ENCODE measurements at places on chromosomes 2 and 18.

DNA sequence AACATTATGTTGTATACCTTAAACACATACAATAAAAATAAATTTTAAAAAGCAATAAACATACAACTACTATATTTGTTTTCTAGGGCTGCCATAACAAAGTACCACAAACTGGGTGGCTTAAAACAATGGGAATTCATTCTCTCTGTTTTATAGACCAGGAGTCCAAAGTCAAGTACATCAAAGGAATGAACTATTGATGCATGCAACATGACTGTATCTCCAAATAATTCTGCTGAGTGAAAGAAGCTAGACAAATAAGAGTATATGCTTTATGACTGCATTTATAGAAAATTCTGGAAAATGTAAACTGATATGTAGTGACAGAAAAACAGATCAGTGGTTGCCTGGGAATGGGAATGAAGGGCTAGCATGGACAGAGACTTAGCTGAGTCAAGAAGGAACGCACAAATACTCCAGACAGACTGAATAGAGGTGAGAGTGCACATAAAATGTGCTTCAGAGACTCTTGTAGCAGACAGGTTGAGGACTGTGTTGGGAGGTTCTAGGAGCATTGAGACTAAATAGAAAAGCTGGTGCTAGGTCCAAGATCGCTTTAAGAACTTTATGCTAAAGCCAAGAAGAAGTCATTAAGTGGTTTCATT, 11.0 kb upstream of the PLA2R1 start:
- no peak for DNase-seq

GRCh38 chr2:237122214-237122666, 36.6 kb downstream of the COPS8 start:
- no peak for DNase-seq

- DNase-seq, result no peak
These were observed 2.3 kb downstream of the ECEL1 start for GRCh38 chr2:232485348-232485756.

DNA sequence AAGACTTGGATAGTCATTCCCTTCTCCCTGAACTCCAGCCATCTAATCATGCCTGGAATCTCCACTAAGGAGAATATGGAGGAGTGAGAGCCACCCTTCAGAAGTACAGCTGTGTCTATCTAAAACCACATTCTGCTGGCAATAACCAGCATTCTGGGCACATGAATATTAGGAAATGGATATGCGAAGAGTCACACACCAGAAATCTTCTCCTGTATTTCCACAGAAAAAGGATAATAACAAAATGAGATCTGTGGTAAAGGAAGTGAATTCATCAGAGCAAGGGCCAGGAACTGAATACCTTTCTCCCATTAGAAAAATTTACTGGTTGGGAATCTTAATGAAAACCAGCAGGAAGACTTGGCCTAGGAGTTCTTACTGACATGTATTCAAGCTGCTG, 218.8 kb downstream of the SCG2 start:
- DNase-seq, result no peak

DNA sequence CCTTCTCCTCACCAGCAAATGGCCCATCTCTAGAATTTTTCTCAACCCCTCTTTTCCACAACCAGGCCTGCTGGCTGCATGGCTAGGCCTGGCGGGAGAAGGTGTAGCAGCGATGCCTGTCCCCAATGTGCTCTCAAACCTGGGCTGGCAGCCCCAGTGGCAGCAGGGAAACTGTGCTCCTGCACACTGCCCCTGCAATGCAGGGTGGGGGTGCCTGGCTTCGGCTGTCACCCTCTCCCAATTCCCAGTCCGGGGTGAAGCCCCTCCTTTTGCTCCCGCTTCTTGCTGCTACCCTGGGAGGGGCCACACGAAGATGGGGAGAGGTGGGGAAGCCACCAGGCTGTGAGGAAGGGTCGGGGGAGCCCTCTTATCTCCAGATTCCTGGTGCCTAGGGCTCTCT, 36.1 kb upstream of the OTOF start:
- no peak for DNase-seq

GRCh38 chr2:8598295-8599165, 83.3 kb upstream of the ID2 start:
- DNase-seq, result peak; percentile 10

- DNase-seq, result no peak
These were observed 13.9 kb upstream of the PXDN start for GRCh38 chr2:1758171-1758570.

- DNase-seq, result no peak
These were observed 77.0 kb downstream of the UPP2 start for GRCh38 chr2:158178646-158179045.

GRCh38 chr2:37830636-37831035, 94.5 kb upstream of the RMDN2 start:
- DNase-seq, result no peak

- DNase-seq, result no peak
These were observed 144.3 kb upstream of the DAPL1 start for GRCh38 chr2:158650646-158651357.

DNA sequence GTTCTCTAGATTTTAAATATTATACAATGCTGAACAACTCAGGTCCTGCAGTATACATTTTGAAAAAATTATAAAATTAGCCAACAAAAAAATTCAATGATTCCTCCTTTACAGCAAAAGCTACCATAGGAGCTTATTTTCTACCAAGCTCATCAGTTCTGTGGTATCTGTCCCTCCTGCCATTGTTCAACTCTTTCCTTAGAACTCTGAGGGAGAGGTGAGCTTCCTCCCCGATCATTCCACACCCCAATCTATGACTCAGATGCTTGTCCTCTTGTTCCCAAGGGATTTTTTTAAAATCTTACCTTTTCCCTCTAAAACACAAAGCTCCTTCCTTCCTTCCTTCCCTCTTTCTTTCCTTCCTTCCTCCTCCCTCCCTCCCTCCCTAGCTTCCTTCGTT, 13.5 kb downstream of the DPP4 start:
- DNase-seq, result no peak

DNA sequence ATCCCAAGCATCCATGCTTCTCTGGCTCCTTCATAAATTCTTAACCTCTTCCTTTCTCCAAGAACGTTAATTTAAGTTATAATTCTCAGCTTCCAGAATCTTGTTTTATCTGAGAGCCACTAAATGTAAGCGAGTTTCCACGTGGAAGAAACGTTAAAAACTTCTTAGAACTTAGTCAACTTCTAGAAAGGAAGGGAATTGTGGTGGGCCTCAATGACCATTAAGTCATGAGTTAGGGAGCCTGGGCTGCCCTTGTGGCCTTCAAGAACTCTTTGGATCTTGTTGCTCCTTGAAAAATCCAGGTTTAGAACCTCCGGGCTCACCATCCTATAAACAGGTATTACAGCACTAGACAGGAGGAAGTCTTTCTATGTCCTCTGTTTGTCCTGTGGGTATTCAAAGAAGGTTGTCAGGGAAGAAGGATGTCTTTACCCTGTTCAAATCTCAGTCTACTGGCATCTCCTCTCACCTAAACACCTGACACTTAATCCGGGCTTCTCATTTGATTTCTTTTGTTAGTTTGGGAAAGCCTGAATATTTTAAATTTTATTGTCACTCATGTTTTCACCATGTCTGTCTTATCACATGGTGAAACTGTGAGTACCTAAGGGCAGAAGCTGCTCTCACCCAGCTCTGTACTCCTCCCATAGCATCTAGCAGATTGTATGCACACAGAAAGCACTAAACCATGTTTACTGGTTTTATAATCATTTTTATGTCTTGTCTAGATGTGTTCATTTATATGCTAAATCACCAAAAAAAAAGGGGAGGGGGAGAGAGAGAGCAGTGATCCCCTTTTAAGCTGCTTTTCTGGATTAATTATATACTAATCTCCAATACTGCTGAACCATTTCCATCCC, 6.3 kb downstream of the RND3 start:
- no peak for DNase-seq

- DNase-seq, result peak; percentile 2
These were observed 5.1 kb downstream of the HNMT start for GRCh38 chr2:137969418-137969765.

- DNase-seq, result no peak
These were observed 93.1 kb upstream of the FSIP2 start for GRCh38 chr2:185645529-185645928.

- DNase-seq, result no peak
These were observed 46.6 kb downstream of the THUMPD2 start for GRCh38 chr2:39732482-39732881.

DNA sequence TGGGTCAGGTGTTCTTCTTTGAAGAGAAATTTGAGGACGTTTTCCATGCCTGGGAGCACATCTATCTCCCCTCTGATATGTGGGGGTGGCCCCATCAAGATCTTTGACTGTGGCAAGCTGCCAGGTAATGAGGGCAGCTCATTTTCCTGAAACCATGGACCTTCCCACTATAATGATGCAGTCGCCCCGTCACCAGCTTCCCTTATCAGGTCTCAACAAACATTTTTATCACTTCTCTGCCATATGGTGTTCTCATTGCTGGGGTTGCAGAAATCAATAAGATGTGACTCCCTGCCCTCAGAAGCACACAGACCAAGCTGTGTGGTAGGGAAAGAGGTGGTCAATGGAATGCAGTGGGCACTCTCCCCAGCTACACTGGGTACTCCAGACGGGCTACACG, 48.4 kb upstream of the B3GNT7 start:
- DNase-seq, result no peak

DNA sequence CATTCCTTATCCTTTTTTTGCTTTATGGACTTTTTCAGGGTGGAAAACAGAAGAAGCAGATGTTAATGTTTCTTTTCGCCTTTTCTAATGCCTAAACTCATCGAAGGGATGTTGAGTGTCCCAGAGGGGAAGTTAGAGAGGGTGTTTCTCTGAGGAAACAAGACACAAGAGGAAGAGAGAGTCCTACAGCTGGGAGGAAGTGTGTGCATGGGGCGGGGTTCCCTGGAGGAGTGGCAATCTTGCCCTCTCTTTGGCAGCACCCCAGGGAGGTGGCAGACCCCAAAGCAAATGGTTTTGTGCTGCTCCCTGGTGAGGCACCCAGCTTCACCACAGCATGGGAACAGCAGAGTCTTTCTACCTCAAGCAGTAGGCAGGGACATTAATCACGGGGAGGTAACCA, 377.6 kb downstream of the RND3 start:
- no peak for DNase-seq

GRCh38 chr2:49714454-49714853, 560.1 kb upstream of the FSHR start:
- DNase-seq, result no peak

DNA sequence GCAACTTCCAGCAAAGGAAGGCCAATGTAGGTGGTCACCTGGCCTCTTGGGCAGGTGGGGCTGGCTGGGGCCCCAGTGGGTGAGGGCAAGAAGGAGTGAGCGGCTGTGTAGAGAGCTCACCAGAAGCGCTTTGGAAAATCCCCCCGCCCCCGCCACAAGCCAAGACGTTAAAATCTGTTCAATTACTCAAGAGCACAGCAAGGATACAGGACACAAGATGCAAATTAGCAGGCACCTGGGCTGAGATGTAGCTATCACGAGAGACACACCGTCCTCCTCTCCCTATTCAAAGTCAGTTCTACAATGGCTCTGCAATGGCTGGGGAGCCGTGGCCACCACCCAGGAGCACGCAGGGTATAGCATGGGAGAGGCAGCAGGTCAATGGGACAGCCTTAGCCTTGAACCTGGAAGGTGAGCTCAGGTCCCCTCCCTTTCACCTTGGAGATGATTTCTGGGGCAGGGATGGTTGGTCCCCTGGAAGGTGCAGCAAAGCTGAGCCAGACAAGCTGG, 38.5 kb upstream of the GPR17 start:
- no peak for DNase-seq

GRCh38 chr2:160970052-160970965, 189.9 kb upstream of the TANK start:
- DNase-seq, result no peak

DNA sequence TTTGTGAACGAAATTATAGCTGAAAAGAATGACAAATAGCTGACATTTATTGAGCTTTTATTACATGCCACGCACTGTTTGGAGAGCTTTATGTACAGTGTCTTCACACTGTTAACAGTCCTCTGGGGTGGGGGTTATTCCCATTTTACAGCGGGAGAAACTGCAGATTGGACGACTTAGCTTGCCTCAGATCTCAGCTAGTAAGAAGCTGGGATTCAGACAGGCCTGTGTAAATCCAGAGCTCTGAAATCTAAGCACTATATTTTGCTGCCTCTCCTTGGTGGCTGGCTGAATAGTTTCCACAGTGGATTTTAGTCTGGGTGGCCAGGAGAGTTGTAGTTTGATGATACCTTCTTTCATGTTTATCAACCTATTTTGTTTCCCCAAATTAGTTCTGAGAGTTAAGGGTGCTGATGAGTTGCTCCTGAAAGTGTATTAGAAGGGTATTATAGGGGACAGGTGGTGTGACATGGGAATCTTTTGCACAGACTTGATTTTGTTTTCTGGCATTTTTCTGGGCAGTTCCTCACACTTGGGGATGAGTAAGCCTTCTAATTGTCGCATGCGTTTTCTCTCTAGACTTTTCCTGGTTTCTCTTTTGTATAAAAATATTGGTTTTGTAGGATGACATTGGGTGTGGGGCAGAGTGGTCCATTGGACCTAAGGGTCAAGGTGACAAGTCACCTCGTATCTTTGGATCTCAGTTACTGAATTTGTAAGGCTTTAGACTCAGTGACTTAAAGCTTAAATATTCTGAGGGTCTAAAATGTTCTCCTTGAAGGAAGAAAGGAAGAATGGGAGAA, 1.5 kb downstream of the ACSL3 start:
- no peak for DNase-seq

GRCh38 chr2:95379371-95379831, 23.1 kb upstream of the FAHD2A start:
- DNase-seq, result no peak

GRCh38 chr2:69143748-69144360, 130.9 kb downstream of the ANTXR1 start:
- no peak for DNase-seq

- DNase-seq, result no peak
These were observed 100.9 kb downstream of the DPP10 start for GRCh38 chr2:114543236-114543766.

- no peak for DNase-seq
These were observed 101.0 kb downstream of the ALPK2 start for GRCh38 chr18:58527952-58528287.

DNA sequence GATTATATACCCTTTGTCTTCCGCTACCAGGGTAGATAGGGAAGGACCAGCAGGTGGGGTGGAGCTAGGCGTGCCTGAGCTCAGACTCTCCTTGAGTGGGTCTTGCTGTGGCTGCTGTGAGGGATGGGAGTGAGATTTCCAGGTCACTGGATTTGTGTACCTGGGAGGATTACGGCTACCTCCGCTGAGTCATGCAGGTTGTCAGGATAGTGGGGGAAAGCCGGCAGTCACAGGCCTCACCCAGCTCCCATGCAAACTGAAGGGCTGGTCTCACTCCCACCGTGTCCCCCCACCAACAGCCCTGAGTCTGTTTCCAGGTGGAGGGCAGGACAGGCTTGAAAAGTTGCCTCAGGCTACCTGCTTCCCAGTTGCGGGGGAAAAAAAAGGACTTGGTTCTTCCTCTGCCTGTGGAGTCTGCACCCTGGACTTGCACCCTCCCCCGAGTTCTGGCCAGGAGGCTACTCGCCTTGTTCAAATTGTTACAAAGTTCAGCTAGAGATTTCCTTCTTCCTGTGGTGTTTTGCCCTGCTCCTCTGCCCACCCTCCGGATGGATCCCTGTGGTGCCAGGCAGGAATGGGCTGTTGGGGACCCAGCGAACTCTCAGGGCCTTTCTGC, 268.3 kb downstream of the VAPA start:
- DNase-seq, result no peak

- no peak for DNase-seq
These were observed 61.3 kb upstream of the SLC8A1 start for GRCh38 chr2:40513201-40513600.

- DNase-seq, result no peak
These were observed 9.0 kb downstream of the CUL3 start for GRCh38 chr2:224576088-224576715.

All from GOT3 (cell line).